ENCODE measurements at places on chromosomes 5 and 9.

DNA sequence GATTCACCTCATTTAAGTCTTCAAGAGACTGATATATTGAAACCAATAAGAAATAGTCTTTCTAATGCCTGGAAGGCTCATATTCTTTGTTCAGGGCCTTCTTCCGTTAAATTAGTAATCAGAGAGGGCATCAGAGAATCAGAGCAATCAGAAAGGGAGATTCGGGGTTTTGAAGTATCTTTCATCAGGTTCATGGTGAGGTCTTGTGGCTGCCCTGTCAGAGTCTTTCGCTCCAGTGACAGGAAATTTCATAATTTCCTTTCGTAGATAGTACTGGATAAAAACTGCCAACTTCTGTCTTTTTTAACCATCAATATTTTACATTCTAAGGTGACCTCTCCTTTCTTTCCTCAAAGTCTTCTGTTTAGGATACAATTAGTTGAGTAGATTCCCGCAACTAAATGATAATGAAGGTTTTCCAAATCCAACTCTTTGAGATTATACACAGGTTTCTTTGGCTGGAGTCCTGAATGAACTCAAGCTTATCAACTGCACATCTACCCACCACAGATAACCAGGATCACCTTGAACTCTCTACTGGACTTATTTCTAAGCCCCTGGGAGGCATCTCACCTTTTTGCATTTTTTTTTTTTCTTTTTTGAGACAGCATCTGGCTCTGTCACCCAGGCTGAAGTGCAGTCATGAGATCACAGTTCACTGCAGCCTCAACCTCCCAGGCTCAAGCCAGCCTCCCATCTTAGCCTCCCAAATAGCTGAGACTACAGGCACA is 5.5 kb downstream of the IL31RA start:
- DNase-seq = no peak

DNA sequence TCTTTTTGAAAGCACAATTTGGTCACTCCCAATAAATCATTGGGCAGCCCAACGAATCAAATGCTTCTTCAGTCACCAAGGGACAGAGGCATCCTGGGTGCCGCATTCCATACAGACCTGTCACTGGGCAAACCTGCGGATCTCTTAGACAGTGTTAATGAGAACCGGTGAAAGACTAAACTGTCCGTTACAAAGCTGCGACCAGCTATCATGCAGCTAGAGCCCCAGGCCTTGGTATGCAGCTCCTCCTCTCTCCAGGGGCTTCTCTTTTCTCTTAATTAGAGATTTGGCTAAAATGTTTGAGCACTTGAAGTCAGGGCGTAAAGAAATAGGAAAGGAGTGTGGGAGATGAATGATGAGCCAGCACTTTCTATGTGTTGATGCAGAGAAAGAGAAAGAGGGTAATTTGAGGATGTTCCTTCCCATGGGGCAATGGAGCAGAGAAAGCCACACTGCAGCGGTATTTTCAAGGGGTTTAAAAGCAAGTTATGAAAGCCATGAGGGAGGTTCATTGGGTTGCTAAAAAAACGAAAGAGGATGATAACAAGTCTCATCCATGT is 175.3 kb downstream of the RFK start:
- no peak for DNase-seq

DNA sequence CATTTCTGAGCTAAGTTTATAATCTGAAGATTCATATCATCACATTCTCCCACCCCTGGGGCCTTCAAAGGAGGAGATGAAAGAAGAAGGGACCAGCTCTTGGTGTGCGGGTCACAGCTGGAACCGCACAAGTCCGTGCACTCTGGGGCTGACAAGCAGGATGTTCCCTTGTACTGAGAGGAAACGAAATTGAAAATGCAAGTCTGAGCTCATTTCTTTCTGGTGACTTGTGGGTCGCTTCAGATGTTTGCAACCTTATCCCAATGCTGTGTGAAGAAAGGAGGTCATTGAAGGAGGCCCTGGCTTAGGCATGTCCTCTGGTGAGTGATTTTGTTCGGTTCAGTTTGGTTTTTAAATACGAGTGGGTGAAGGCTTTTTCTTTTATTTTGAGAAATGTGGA is 59.6 kb downstream of the C9orf152 start:
- DNase-seq = no peak

GRCh38 chr9:79431019-79431679 is 140.6 kb upstream of the TLE4 start:
- peak; percentile 40 for DNase-seq

DNA sequence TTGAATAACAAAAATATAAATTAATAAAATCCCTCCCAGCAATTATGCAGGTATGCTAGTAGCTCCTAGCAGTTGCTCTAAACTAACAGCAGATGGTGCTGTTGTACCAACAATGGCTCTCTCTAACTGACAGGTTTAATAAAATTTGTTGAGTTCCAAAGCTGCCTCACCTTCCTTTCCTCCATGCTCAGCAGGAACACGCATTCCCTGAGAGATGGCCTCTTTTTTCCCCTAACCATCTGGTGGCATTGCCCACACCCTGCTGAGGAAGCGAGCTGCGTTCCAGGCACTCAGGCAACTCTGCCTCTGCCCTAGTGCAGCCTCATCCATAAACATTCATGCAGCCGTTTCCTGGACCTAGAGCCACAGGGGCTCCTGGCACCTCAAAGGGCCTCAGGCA is 106.2 kb downstream of the KLHL3 start:
- peak; percentile 79 for DNase-seq

DNA sequence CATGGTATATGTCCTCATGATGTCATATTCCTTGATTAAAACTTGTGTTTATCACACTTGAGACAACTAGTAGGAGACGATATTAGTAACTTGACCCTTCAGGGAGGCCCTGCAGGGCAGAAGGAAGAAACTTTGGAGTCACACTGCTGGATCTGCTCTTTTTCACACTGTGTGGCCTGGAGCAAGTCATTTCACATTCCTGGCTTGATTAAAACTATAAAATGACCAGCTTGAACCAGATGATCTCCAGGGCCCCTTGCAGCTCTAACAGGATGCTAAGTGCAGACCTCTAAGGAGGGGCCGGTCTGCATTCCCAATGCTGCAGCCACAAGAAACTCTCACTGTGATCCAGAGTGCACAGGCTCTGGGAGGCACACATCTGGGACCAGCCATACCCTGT is 146.4 kb upstream of the ZNF366 start:
- no peak for DNase-seq

DNA sequence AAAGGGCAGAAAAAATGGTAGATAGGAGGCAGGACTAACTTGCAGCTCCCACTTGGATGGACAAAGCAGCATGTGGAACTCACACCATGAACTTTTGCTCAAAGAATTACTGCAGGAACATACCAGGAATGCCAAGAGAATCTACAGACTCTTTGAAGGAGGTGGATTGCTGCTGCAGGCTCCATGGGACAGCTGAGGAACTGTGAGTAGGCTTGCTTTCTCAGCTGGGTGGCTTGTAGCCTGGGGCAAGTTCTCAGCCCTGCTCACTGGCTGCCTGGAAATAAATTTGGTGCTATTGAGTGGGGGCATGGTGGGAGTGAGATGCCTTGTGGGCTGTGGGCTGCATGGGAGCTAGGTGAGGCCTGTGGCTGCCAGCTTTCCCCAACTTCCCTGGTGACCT is 574.5 kb downstream of the PRELID2 start:
- no peak for DNase-seq

GRCh38 chr5:6623941-6624340 is 8.9 kb downstream of the NSUN2 start:
- no peak for DNase-seq

DNA sequence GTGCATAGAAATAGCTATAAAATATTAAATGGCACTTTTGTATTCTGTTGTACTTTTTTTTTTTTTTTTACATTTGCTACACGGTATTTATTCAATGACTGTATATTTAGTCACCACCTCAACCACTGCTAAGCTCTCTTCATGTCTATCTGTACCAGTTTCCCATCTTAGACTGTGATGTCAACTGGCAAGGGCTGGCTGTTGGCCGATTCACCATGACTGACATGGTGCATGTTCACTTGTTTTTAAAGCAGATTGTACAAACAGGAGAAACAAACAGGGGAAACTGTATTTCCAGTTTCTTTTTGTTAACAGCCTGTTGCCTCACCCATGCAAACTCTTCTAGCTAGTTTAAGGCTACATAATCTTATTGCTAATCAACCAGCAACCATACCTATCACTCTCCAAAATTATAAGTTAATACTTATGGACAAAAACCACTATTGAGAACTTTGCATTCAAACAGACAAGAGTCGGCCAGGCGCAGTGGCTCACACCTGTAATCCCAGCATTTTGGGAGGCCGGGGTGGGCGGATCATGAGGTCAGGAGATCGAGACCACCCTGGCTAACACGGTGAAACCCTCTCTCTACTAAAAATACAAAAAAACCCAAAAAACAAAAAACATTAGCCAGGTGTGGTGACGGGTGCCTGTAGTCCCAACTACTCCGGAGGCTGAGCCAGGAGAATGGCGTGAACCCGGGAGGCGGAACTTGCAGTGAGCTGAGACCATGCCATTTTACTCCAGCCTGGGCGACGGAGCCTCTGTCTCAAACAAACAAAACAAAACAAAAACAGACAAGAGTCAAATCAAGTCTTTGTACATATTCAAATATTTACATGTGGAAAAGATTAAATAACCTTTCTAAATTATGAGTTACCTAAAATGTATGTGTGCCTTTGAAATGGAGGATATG is 13.2 kb downstream of the ZFAND5 start:
- peak; percentile 22 for DNase-seq

GRCh38 chr5:110752953-110753352 is 14.1 kb downstream of the SLC25A46 start:
- DNase-seq = no peak

DNA sequence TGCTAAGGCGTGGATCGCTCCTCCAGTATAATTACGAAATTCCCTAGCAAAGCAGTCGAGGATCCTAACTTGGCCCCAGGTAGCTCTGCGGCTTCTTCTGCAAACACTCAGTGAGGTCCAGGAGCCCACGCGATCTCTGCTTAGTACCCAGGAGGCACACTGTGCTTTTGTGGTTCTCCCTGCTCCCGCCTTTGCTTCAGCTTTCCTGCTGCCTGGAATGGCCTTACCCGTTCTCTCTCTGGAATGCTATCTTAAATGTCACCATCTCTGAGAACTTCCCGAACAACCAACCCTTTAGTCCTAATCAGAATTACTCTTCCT is 639 bp downstream of the INVS start:
- peak; percentile 70 for DNase-seq

DNA sequence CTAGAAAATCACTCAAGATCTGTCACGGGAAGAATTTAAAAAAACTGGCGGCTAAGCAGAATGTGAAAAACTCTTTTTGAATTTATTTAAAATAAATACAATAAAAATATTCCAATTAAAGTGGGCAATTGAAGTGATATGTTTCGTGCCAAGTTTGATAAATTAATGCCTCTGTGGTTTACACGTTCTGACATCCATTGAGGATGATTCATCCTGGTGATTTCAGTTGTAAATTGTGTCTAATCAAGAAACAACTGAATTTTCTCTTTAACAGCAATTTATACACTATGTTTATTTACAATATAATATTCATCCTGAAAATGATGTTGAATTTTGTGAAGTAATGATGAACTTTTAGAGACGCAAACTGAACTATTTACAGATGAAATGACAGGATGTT is 21.0 kb upstream of the OSMR start:
- DNase-seq = no peak

DNA sequence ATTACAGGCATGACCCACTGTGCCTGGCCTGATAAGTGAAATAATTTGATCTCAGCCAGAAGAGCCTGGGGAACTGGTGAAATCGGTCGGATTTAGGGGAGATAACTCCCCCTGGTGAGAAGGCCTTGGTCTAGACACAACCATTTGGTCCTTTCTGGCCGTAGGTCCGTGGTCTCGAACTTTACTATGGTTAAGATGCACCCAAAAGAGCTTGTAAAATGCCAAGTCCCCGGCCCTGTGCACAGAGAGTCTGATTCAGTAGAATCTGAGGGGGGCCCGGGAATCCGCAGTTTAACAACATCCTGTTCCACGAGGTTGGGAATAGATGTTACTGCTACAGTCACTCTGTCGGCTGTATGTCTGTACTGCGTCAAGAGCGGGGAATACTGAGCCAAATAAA is 140.7 kb downstream of the C9orf50 start:
- DNase-seq = no peak

- peak; percentile 62 for DNase-seq
Observed at GRCh38 chr9:35729700-35730485, 2.1 kb downstream of the TLN1 start.

DNA sequence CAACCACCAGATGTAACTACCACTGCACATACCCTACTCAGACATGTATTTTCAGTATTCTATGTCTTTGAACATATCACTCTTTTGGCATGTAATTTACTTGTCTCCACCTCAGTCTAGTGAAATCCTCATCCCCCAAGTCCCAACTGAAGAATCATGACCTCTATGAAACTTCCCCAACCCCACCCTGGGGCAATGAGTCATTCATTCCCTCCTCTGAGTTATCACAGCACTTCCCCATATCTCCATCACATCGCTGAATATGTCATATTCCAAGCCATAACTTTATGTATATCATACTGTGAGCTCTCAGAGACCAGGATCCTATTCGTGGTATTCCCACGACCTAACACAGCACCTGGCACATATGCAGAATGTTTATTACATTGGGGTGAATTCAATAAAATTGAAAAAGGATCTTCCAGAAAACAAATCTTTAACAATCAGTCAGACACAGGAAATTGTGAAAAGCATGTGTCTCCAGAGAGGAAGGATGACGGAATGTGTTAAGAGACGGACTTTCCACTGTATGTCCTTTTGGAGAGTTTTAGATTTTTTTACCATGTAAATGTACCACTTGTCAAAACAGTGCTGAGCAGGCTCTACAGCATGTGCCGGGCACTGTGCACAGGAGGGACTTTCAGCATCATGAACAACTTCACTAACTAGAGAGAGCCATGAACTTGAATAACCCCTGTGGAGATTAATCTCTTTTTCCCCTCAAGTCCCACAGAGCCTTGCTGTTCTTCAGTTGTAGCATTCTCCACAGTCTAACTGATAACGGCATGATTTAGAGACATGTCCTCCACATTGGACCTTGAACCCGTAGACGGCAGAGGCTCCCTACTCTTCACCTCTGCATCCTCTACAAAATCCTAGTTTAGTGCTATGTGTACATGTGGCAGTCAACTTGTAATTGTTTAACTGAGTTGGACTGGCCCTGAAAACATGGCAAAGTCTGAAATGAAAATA is 213.5 kb downstream of the GLIS3 start:
- no peak for DNase-seq

- no peak for DNase-seq
Observed at GRCh38 chr5:158039911-158040347, 181.0 kb upstream of the CLINT1 start.

- no peak for DNase-seq
Observed at GRCh38 chr5:122093415-122094180, 15.5 kb upstream of the LOX start.

GRCh38 chr5:75720882-75721281 is 3.6 kb upstream of the POC5 start:
- no peak for DNase-seq

GRCh38 chr9:73847536-73847935 is 649.6 kb upstream of the RORB start:
- DNase-seq = no peak

DNA sequence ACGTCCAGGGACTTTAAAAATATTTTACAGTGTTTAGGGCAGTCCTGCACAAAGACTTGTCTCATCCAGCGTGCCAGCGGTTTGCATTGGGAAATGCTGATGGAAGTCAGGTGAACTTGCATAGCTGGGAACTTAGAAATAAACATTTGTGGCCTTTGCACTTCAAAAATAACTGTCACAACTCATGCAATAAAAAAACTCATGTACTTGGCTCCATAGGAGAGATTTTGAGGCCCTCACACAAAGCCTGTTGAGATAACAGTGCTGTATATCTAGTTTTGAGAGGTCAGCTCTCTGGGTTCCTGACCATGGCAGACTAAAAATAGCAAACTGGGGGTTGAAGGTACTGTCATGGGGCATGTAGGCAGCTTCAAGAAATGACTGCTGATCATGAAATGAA is 5.5 kb downstream of the COMMD10 start:
- no peak for DNase-seq

Measured in NCI-H82 (cell line).